Brain pericyte (primary cell): ENCODE measurements at places on chromosomes 13 and 19.

DNA sequence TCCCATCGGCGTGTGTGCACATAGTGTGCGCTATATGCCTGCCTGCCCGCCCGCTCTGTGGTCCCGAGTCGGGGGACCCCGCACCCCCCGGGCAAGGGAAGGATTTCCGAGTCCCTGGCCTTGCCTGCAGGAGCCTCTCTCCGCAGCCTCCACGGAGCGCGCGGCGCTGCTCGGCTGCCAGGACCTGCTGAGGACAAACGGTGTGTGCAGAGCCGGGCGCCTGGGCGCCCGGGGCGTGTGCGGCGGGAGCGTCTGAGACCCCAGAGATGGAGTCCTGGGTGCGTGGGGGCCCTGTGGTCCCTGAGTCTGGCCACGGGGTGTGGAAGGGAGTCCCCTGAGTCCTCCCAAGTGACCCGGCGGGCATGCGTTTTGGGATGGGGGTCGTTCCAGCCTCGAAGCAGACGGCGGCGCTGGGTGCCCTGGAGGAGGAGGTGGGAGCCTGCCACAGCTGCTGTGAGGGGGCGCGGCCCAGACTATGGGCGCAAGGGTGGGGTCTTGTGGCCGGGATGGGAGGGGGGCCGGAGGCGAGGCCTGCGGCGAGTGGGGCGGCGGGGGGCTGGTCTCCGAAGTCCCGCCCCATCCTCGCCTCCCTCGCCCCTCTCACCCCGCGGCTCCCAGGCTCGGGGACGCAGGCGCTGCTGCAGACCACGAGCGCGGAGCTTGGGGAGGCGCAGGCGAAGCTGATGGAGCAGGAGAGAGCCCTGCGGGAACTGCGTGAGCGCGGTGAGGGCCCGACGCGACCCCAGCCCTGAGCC, 25.3 kb downstream of the CLEC4M start:
- DNase-seq = no peak

DNA sequence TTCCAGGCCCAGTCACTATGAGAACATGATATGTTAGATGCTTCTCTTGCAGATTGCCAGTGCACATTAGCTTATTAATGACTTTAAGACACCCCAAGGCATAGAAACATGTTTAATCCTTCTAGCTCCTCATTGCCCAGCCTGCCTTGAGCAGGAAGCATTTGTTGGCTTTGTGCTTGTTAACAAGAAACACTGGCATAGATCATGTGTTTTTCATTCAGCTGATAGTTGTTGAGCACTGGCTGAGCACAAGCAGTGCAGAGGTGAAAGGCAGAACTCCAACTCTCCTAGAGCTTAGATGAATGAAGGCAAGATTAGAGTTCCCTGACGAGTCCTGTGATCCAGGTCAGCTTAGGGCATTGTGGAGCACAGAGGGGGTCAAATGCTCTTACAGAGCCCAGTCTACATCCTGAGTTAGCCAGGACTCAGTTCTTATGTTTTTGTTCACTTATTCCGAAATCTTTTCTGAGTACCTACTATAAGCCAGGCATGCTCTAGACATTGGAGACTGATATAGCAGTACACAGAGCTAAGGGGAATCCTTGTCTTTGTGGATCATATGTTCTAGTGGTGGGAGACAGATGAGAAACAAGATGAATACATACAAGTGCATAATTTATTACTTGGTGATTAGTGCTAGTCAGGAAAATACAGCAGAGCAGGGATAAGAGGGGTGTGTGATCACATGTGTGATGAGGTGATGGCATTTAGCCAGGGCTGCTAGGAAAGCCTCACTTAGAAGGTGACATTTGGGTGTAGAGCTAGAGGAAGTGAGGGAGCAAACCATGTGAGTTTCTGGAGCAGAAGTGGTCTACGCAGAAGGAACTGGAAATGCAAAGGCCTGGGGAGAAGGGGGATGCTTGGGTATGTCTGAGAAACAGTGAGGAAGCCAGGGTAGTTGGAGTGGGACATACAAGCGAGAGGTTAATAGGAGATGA, 101.2 kb downstream of the WASF3 start:
- no peak for DNase-seq

DNA sequence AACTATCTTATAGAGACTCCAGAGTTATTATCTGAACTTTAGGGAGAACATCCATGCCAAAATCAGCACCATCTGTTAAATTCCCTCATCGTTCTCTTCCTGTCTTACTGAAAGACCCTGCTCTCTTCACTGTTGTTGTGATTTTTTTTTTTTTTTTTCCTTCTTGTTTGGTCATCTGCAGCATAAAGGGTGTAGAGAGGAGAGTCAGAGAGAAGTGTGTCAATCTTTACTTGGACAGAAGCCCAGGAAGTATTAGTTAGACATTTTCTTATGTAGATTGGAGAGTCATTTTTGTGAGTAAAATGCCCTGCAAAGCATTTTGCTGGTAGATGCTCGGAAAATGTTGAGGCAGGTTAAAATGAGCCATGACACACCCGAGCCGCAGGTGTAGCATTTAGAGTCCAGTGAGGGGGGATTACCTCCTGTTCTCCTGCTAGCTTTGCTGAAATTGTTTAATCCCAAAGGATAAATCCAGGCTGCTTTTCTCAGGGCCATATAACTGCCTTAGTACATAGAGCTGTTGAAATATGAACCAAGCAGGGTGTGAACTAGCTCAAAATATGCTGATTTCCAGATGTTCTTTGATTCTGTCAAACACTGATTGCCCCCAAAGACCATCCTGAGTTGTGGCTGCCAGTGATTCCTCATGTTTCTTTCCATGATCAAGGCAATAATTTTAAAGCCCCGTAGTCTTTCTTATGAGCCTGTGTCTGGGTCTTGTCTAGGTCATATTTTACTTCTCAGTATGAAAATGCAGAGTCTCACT, 143.5 kb downstream of the DCT start:
- no peak for DNase-seq

- no peak for DNase-seq
These were observed 2.8 kb downstream of the MRPS12 start for GRCh38 chr19:38933544-38933943.

DNA sequence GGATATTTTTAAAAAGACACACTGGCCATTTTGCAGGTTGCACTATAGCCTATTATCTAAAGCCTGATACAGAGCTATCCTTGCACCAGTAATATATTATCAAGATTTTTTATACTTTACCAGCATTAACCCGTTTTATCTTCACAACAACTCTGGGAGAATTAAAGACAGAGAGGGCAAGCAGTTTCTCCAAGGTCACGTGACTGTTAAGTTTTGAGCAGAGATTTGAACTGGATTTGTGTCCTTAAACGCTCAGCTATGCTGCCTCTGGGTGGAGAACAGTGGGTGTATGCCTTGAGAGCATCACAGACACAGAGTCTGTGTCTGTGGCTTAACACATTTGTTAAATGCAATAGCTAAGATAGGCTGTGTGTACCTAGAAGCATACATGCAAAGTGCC, 147.2 kb downstream of the MYO16 start:
- no peak for DNase-seq

- no peak for DNase-seq
These were observed 19.5 kb downstream of the CHERP start for GRCh38 chr19:16522559-16523377.

DNA sequence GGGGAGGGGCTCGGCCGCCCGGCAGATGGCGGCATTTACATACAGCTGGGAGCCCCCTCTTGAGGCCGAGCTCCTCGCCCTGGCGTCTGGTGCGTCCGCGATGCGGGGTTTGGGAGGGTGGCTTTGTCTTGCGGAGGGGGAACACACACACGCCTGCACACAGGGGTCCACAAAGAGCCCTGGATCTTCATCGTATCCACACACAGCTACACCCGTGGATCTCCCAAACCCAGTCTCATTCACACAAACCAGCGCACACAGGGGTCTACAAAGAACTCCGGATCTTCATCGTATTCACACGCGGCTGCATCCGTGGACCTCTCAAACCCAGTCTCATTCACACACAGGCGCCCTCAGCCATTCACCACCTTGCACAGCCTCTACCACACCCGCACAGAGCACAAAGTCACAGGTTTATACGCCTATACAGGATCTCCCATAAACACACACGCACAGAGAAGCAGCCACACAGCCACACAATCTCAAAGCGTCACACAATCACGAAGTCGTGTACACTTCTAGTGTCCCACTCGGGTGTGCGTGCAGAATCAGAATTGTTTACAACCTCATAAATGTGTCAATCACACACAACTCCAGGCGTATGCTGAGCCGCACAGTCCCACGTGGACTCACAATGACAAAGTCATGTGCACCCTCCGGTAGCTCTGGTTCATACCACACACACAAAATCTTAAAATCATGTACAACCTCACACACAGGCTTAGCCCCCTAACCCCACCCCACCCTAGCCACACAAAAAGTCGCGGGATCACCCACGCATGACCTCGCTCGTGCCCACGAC, 550 bp upstream of the DLL3 start:
- no peak for DNase-seq

GRCh38 chr19:29866011-29866410, 54.2 kb downstream of the CCNE1 start:
- no peak for DNase-seq
